ENCODE measurements at places on chromosomes 3 and 15. TPM values are rescaled to one million over a fixed set of nuclear protein-coding genes. Genes with fewer than 3 reads are reported as not detected.
A peak's percentile ranks its signal among the peaks of the same experiment; 100 is the strongest.

DNA sequence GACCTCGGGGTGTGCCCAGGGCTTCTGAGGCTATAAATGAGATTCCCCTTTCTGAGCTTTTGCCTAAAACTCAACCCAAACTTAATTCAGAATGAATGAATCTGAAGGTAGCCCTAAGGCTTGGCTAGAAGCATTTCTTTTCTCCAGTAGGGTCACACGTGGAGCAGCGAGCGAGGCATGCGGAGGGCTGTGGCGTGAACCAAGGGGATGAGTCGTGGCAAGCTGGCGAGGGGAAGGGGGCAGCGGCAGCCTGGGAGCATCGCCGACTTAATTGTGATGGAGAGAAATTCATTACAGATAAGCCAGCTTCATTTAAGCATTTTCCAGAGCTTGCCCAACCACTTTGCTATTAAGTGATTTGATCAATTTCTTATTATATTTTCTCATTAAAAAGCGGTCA, 79.9 kb downstream of the CHSY1 start:
- DNase-seq = no peak

- DNase-seq = no peak
These were observed 172.4 kb upstream of the TOPAZ1 start for GRCh38 chr3:44069276-44069675.

DNA sequence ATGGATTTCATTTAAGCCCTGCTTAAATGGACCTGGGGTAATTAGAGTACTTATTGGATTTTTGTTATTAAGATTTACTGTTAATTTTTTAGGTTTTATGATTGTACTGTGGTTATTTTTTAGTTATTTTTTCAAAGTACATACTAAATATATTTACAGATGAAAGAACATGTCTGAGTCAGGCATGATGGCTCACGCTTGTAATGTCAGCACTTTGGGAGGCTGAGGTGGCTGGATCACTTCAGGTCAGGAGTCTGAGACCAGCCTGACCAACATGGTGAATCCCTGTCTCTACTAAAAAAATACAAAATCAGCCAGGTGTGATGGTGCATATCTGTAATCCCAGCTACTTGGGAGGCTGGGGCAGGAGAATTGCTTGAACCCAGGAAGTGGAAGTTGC, 16.2 kb upstream of the RPL24 start:
- DNase-seq = no peak

DNA sequence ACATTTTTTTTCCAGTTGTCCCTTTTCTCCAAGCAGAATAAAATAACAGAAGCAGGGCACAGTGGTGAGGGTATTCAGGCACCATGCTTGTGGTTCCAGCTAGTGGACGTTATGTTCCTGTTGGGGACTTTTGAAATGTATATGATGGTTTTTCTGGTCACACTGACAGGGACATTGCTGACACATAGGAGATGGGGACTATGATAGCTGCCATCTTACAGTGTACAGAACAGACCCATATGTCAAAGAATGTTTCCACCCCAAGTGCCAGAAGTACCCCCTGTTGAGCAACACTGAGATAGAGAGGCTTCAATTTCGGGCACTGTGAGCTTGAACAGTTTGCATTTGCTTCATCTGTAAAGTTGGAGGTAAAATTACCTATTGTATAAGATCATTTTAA, 38.6 kb downstream of the MCTP2 start:
- DNase-seq = no peak

DNA sequence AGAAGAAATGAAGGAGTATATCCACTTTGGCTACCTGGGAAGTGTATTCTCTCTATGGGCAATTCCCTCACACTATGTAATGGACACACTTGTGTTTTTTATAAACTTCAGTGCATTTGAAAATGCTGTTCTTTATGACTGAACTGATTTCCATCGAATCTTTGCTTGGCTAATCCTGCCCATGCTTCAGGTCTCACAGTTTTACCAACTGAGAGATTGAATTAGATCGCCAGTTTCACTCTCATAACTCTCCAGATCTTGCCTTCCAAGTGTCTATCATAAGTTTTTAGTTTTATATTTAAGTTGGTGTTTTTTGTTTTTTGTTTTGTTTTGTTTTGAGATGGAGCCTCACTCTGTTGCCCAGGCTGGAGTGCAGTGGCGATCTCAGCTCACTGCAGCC, 73.5 kb upstream of the MBNL1 start:
- no peak for DNase-seq

DNA sequence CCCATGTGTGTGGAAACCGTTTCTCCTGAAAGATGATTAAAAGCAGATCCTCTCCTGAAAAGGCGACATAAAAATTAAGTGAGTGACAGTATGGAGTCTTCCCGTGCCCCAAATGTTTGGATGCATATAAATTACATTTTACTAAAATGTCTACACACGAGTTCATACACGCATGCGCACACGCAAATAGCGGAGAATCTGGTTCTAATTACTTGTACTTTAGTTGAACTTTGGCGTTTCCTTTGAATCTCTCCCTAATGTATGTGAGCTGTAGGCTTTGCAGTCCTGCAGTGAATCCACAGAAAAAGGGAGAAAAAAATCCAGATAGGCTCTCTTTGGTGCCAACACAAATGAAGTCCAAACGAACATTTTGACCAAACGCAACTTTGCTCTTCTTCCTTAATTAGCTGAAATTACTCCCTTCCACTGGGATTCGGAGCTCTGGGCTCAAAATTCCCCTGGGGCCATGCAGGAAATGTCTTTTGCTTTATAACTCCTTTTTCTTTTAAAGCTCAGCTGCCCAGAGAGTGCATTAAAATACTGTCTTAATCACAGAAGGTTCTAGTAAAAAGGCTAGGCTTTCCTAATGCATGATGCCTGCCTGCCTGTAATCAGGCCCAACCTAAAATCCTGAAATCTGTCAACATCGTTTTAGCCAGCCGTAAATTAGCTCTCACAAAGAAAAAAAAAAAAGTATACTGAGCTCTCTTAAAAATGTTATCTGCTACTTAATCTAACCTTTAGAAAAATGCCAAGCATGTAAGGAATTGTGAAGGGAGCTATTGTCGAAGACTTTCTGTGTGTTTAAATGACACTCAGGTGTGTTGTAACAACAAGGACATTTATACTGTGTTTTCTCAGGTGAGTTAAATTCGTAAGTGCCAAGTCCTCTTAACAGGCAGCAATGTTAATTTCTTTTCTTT, 26.2 kb downstream of the RARB start:
- no peak for DNase-seq

- DNase-seq = peak; percentile 79
These were observed 88.0 kb upstream of the IGF1R start for GRCh38 chr15:98560338-98560737.

DNA sequence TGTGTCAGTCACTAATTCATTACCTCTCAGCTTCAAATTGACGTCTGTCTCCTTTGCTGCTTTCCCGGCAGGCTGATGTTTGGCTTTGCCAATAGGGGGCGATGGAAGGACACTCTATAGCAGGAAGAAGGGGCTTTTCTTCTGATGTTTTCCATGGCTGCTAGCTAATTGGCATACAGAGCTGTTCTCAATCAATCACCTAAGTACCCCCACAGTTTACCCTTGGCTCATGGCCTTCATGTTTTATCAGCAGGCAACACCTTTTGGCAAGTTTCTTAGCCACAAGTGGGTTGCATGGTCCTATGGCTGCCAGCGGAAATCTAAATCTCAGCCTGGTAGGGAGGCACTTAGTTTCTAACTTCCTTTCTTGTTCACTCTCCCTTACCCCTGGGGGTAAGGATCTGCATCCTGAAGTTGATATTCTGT, 45.0 kb downstream of the ESYT3 start:
- no peak for DNase-seq

DNA sequence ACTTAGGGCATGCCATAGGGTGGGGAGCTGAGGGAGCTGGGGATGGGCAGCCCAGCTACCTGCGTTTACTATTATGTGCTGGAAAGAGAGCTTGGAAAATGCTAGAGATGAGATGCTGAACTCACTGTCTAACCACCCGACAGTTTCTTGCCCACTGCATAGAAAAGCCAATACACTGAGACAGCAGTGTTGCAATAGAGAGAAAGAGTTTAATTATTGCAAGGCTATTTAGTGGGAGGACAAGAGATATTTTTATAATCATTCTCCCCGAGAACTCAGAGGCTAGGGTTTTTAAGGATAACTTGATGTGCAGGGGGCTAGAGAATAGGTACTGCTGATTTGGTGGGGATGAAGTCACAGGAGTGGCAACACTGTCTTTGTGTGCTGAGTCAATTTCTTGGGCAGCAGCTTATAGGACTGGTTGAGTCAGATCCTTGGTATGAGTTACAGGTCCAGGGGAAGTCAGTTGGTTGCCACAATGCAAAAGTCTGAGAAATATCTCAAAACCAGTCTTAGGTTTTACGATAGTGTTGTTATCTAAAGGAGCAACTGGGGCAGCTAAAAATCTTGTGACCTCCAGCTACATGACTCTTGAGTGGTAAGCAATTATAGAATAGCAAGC, 205.9 kb downstream of the GABRG3 start:
- no peak for DNase-seq

DNA sequence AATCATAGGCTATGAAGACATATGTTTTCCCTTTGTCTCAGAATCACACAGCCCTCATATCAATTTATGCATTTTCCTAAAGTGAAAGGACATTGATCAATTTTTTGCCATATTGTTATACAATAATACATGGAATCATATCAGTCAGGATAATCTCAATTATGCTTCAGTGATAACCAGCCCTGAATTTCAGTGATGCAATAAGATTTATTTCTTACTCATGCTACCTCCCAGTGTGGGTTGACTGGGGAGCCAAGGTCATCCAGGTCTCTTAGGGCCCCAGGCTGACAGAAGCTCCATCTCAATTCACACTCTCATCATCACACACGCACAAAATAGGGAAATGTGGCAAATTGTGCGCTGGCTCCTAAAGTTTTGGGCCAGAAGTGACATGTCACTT, 44.2 kb upstream of the TNIK start:
- DNase-seq = no peak

GRCh38 chr3:32837789-32838188, 20.0 kb downstream of the TRIM71 start:
- no peak for DNase-seq

KNG1 gene
- not detected for polyA plus RNA-seq

- DNase-seq = no peak
These were observed 124.8 kb downstream of the DMXL2 start for GRCh38 chr15:51497806-51498205.

NPAP1 gene
- not detected for polyA plus RNA-seq

Data from keratinocyte (primary cell).